Stimulated activated CD4-positive, alpha-beta T cell treated with anti-CD3 and anti-CD28 coated beads, Interleukin-12 subunit alpha, Interleukin-12 subunit beta, amount 100 ng/mL, for 4 hours (primary cell): ENCODE measurements at places on chromosomes 12 and 14.

GRCh38 chr12:85949253-85949652 is 75.2 kb downstream of the NTS start:
- DNase-seq, result no peak

- no peak for DNase-seq
Observed at GRCh38 chr14:59362513-59362912, 102.7 kb downstream of the GPR135 start.

DNA sequence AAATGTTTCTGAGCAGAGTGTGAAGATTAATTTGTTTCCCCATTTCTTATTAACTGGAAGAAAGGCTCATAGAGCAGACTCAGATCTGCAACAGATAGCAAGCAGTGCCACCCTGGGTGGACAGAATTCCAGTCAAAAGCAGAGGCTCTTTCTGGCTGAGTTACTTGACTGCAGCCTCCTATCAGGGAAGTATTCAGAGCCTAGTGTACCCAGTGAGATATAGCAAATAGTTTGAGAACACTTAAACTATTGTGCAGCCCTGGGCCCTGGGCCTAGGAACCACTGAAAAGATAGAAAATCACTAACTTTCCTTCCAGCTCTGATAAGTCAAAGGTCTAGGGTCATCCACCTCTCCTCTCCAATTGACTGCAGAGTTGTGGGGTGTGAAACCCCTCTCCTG is 11.2 kb upstream of the AQP2 start:
- DNase-seq, result no peak

GRCh38 chr14:94041551-94042346 is 15.6 kb downstream of the OTUB2 start:
- no peak for DNase-seq

- no peak for DNase-seq
Observed at GRCh38 chr12:116600959-116601918, 42.1 kb downstream of the MAP1LC3B2 start.
